Psoas muscle (tissue), 8 donors: ENCODE measurements at places on chromosomes 5 and 9.
A peak's percentile ranks its signal among the peaks of the same experiment; 100 is the strongest.

- DNase-seq = no peak
Observed at GRCh38 chr9:92717201-92718085, 47.2 kb downstream of the BICD2 start.

- no peak for DNase-seq
Observed at GRCh38 chr5:31133488-31133887, 60.0 kb upstream of the CDH6 start.

GRCh38 chr9:8052991-8053390, 253.4 kb upstream of the DMAC1 start:
- DNase-seq = no peak

- no peak for DNase-seq
Observed at GRCh38 chr9:123654218-123654993, 275.5 kb downstream of the DENND1A start.

- no peak for DNase-seq
Observed at GRCh38 chr5:101473483-101473882, 570.4 kb upstream of the ST8SIA4 start.

DNA sequence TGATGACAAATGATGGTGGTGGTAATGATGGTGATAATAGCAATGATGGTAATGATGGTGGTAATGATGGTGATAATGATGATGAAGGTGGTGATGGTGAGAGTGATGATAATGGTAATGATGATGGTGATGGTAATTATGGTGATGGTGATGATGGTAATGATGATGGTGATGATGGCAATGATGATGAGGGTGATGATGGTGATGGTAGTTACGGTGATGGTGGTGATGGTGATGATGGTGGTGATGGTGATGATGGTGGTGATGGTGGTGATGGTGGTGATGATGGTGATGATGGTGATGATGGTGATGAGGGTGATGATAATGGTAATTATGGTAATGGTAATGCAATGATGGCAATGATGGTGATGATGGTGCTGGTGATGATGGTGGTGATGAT, 91.1 kb downstream of the DAP start:
- no peak for DNase-seq

DNA sequence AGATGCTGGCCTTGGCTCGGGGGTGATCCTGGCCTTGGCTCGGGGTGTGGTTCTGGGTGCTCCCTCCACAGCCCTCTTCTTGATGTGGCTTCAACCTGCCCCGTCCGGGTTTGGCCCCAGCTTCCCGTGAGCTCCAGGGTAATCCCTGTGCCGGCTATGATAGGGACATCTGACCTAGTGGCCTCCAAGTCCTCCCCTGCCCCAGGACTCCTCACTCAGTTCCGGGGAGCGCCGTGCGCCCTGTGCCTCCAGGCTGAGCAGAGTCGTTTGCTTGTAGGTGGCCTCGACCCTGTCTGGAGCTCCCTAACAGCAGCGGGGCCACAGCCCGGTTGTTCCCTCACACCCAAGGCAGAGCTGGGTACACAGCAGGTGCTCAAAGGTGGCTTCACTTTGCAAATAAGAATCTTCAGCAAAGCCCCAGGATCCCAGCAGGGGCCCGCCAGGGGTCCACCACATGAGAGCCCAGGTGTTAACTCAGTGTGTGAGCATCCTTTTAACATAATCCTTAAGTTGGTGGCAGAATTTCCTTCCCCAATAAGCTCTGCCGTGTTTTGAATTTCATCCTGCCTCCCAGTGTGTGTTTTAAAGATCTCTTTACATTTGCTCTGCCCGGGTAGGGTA, 32.3 kb upstream of the CEP72 start:
- DNase-seq = no peak

GRCh38 chr5:123907349-123907748, 395.4 kb downstream of the CSNK1G3 start:
- DNase-seq = no peak

DNA sequence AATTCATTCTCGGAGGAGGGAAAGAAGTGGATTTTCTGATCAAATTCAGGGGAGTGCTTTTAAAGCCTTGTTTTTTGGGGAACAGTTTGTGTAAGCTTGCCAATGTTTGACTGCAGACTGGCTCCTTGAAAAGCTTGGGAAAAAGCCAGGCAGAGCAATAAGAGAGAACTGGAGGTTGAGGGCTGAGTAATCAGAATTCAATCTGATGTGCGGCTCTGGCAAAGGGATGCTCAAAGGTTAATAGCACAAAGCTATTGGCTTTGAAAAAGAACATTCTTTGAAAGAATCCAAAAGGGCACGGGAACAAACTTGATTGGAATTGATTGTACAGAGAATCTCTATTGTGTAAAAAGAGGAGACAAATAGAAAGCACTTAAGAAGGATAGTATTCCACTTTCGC, 279.3 kb downstream of the YTHDC2 start:
- no peak for DNase-seq

GRCh38 chr9:109328978-109329637, 8.2 kb upstream of the EPB41L4B start:
- peak; percentile 66 for DNase-seq

GRCh38 chr5:2797160-2797559, 45.7 kb upstream of the IRX2 start:
- no peak for DNase-seq

DNA sequence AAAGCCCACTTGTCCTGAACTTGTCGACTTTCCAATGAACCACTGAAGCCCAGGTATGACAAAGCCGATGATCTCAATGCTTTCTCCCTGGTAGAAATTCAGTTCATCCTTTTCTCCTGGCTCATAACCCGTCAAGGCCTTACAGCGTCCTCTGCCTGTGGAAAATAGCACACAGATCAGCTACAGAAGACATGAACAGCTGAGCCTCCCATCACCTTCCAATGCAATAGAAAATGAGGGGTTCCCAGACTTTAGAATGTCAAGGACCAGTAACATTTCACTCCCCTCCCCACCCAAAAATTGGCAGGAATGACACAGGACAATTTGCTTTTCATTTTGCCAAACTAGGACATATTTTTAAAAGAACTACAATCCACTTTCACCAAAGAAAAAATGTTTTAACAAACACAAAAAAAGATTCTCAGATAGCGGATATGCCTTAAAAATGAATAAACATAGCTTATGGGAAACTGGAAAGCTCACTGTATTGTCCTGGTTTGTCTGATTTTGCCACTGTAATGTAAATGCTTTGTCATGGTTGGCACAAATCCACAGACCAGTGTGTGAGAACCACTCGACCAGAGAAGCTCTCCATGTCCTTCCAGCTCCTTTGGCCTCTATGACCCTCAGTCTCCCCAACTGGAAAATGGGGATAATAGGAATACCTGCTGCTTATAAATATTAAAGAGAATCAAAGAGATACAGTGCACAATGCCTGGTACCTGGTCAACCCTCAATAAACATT, 24.4 kb downstream of the SH3TC2 start:
- no peak for DNase-seq

DNA sequence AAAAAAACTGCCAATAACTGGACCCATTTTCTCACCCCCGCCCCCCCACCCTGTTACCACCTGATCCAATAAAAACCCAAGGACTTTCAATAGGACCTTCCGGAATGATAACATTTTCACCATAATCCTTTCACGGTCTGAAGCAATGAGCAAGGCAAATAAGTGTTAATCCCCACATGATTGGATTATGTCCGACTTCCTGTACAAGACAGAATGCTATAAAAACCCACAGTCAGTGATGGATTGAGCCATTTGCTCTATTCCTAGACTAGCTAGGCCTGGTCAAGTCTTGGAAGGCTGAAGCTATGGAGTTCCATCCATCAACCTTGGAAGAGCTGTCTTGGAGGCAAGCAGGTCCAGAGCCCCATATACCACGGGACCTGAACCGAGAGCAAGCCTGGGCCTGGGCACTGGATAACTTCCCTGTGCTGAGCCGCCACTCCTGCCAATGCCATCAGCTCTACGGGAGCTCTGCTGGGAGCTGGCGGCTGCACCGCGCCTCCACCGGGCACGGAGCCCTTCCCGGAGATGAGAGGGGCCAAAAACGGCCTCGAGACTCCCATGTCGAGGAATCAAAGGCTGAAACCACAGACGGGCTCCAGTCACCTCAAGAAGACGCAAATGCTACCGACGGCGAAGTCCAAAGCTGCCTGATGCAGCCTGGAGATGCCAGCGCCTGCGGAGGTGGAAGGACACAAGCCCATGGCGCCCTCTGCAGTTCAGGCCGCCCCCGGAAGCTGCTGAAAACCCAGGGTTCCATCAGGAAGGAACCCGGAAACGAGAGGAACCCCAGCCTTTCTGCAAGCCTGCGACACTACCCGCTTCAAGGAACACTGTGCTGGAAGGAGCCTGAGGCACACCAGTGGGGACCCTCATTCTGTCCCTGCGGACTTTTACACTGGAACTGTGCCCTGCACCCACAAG, 69.2 kb downstream of the ANXA2R start:
- peak; percentile 54 for DNase-seq

DNA sequence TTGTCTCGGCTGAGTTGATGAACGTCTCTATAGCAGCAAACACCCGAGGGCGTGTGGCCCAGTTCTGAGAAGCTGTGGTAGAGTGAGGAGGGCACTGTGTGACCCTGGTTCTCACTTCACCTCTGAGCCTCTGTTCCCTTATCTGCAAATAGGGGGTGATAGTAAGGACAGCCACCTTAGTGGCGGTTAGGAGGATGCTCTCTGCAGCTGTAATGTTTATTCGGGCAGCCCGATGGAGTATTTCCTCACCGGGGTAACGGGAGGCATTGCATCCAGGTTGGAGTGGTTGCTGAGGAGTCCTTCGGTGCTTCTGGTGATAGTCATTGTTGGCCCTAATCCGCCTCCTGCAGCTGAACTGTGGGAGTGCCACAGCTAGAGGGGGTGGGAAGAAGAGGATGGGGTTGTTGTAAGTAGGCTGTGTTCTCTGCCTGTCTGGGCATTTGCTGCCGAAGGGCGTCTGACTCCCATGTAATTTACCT, 13.9 kb downstream of the PRRC2B start:
- peak; percentile 32 for DNase-seq

- DNase-seq = no peak
Observed at GRCh38 chr9:136007934-136008692, 46.9 kb upstream of the UBAC1 start.

DNA sequence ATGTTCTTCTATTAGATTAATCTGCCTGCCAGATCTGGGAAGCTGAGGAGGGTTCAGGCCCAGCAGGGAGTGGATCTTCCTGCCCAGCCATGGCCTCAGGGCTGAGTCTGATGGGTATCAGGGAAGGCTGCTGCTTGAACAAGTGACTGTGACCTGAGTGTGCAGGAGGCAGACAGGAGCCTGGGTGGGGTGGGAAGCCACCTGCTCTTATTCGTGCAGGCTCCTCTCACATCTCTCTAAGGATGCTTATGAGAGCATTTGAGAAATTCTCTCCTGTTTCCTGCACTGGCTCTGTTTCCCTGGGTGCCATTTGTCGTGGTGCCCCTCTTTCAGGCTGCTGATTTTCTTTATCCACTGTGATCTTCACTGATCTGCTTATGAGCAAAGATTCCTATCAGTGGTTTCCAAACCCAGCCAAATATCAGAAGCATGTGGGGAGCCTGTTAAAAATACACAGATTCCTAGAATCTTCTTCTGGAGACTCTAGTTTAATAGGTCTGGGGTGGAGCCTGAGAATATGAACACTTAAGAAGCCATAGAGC, 2.1 kb downstream of the RGS3 start:
- no peak for DNase-seq

DNA sequence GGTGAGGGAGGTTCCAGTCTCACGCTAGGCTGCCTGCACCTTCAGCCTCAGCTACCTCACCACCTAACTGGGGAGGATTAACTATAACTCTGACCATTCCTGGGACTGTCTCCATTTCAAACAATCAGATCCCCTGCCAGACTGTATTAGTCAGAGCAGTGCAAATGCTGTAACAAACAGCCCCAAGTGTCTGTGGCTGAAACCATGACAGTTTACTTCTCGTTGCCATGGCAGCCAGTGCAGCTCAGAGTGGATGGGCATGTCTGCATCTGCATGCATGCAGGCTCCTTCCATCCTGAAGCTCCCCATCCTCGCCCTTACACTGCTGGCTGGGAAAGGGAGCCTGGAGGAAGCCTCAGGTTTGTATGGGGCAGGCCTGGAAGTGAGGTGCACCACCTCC, 86.7 kb downstream of the KCNIP1 start:
- no peak for DNase-seq

GRCh38 chr9:134497283-134497860, 144.2 kb upstream of the COL5A1 start:
- no peak for DNase-seq

DNA sequence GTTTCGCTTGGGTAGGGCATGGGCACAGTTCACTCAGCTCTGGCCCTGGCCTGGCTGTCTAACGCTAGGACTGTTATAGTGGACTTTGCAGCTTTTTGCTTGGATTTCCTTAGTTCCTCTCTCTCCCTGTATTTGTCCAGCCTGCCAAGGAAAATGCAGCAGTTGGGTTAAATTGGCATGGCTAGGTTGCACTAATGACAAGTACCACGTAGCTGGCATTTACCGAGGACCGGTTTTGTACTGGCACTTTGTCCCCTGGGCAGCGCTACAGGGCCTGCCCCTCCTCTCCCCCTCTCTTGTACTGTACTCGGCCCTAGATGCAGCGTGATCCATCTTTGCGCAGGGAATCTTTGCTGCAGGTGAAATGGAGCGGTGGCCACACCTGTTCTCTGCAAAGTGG, 2.4 kb downstream of the WDR5 start:
- DNase-seq = no peak

- DNase-seq = no peak
Observed at GRCh38 chr5:147055089-147055826, 176.7 kb upstream of the PPP2R2B start.

GRCh38 chr9:20236676-20237075, 385.6 kb downstream of the MLLT3 start:
- DNase-seq = no peak
